IMR-90 (cell line): ENCODE measurements at places on chromosomes 16 and 17. TPM values are rescaled to one million over a fixed set of nuclear protein-coding genes. Genes with fewer than 3 reads are reported as not detected.

The HSD11B2 gene
- total RNA-seq = not detected in 2 replicates

The SLC6A4 gene
- total RNA-seq = under 0.01 TPM in 1 of 2 replicates, not detected in the other

The CYGB gene
- 1.3 and 1.7 TPM in 2 replicates for total RNA-seq

The CDC6 gene
- total RNA-seq = 25.6 and 27.8 TPM in 2 replicates

The TM4SF5 gene
- total RNA-seq = not detected in 2 replicates

The RAMP2 gene
- total RNA-seq = 0.18 and 0.28 TPM in 2 replicates

The ZP2 gene
- total RNA-seq = not detected in 2 replicates

The CCL7 gene
- total RNA-seq = 0.18 and 0.28 TPM in 2 replicates

The ITGA2B gene
- under 0.01 TPM in 2 replicates for total RNA-seq

The PRCD gene
- under 0.01 TPM in 1 of 2 replicates, not detected in the other for total RNA-seq

The CTF1 gene
- 0.18 and 0.56 TPM in 2 replicates for total RNA-seq

The C16orf96 gene
- not detected in 2 replicates for total RNA-seq

The PRSS33 gene
- not detected in 2 replicates for total RNA-seq

The MT1E gene
- total RNA-seq = 137 and 166 TPM in 2 replicates

The ZNF263 gene
- total RNA-seq = 36.1 and 40.3 TPM in 2 replicates

The ZKSCAN2 gene
- 3.8 and 4.7 TPM in 2 replicates for total RNA-seq

The NOL11 gene
- total RNA-seq = 58.3 and 78.6 TPM in 2 replicates

The NPIPA2 gene
- total RNA-seq = not detected in 2 replicates

The ZSCAN10 gene
- total RNA-seq = not detected in 2 replicates
